Stimulated activated CD8-positive, alpha-beta memory T cell treated with anti-CD3 and anti-CD28 coated beads, Interleukin-4, amount 100 ng/mL, for 4 hours (primary cell): ENCODE measurements at places on chromosomes 4 and X.

- no peak for DNase-seq
These were observed 4.9 kb downstream of the CHRNA9 start for GRCh38 chr4:40340030-40340429.

DNA sequence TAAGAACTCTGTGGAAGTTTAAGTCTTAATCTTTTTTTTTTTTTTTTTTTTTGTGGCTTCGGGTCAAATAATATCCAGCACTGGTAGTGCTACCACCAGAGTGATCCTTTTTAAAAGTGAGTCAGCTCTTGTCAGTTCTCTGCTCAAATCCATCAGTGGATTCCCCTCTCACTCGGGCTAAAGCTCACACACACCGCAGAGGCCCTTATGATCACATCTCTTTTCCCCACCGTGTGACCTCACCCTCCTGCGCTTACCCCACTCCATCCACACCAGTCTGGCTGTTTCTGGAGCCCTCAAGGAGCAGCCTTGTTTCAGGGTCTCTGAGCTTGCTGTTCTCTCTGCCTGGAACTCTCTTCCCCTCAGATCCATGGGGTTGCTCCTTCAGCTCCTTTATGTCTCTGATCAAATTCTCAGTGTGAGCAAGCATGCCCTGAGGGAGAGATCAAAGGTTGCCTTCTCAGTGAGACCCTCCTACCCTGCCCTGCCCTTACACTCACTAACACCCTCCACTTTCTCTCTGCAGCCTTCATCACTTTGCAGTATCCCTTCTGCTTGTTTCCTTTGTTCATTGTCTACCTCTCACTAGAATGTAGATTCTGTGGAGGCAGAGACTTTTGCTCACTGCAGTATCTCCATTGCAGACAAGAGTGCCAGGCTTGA, 19.8 kb upstream of the BEND4 start:
- no peak for DNase-seq

- no peak for DNase-seq
These were observed 112.9 kb downstream of the FRYL start for GRCh38 chr4:48667148-48667547.

DNA sequence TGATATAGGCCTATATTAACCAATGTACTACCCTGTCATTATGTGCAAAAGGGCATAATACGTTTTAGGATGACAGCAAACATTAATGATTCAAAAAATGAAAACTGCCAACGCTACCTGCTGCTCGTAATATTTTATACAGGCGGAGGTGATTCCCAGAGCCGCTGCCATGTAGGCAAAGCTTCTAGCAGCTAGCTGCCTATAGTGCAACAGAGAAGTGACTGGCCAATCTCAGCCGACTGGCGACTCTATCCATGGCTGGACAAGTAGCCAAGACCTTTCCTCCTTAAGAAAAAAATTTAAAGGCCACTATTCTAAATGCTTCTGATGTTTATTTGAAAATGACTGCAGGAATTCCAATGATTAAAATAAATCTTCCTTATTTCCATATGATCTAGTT, 1.9 kb downstream of the PPARGC1A start:
- DNase-seq, result no peak

DNA sequence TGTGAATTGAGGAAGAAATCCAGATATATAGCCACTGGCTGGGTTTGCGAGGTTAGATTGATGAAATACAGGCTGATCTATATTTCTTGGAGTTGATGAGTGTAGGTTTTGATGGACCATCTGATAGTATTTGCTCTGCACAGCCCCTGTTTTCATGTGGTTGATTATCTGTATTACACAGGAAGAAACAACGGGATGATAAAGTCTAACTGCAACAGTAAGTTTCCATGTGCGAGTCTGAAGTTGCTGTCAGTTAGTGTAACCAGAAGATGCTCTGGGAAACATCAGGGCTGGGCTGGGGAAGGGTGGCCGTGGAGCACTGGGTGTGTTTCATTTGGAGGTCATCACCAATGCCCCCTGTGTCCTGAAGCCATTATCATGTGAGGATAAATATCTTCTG, 148.4 kb upstream of the SFRP2 start:
- no peak for DNase-seq

DNA sequence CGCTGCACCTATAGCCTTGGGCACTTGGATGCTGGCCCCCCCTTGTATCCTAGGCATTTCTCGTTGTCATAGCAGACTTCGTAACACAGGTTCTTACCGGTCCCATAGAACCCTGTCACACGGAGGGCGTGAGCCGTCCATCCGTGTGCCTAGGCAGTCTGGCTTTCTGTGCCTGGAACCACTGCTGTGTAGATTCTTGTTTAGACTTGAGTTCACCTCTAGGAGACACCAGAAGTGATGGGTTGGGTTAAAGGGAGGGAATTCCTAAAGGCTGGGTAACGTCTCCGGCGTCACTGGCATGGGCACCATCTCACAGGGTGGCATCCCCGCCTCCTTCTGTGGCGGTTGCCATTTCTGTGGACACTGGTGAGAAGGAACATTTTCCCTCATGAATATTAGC, 13.5 kb upstream of the NKX1-1 start:
- no peak for DNase-seq

GRCh38 chr4:148159793-148160192, 282.4 kb downstream of the NR3C2 start:
- DNase-seq, result no peak

GRCh38 chr4:101993002-101993841, 202.7 kb downstream of the BANK1 start:
- no peak for DNase-seq

GRCh38 chr4:113145519-113146291, 96.3 kb downstream of the ANK2 start:
- no peak for DNase-seq

DNA sequence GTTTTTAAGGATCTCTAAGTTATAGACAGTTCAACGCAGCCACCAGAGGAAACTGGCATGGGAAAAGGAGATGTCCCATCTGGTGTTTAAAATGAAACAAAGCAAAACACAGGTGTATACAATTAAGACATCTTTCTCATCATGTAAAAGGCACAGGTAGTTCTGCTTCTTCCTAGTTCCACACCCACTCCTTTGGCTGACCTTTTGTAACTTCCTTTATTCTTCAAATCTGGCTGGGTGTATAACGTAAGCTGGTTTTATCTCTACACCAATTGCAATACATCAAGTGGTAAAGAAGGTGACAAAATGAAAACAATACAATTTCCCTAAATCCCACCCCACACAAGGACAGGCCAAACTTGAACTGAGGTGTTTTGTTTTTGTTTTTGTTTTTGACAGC, 27.3 kb upstream of the FBXW7 start:
- no peak for DNase-seq

DNA sequence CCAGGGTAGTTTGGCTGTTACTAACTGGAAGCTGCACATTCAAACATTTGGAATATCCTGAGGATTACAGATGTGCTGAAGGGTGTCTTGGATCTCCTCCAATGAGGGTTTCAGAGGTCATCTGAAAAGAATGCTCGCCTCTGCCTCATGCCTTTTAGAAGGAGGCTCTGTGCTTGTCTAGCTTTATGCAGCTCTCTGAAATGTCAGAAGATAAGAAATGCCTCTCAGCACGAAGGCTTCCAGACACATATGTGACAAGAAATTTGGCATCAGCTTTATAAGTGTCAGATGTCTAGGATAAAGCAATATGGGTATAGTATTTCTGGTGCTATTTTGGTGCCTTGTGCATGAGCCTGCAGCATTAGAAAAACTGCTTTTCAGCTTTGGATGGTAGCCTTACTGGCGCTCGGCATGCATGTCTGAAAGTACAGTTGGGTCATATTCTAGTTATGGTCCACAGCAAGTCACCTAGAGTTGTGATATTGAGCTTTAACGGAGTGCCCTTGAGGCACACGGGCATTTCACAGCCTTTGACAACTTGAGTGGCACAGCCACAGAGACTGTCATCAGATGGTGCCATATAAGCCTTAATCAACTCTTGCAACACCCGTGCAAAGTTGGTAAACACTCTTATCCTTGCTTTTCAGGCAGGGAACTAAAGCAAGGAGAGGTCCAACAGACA, 70.8 kb upstream of the PGRMC2 start:
- no peak for DNase-seq

DNA sequence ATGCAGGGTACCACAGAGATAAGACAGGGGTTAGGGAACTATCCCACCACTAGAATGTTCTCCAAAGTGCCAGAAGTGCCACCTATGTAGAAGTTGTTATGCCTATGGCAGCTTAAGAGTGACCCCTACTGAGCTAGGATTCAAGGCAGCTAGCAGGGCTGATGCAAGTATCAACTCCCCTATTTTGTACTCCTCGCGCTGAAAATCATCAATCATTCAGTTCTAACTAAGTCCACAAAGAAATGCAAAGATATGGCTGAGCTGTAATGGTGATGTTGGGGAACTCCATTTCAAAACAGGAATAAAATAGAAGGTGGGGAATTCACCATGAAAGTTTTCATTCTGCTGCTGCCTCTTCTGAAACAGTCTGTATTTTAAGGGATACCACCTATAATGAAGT, 13.8 kb downstream of the ACSL4 start:
- DNase-seq, result no peak

- no peak for DNase-seq
These were observed 14.7 kb upstream of the KLHL8 start for GRCh38 chr4:87235020-87235671.

DNA sequence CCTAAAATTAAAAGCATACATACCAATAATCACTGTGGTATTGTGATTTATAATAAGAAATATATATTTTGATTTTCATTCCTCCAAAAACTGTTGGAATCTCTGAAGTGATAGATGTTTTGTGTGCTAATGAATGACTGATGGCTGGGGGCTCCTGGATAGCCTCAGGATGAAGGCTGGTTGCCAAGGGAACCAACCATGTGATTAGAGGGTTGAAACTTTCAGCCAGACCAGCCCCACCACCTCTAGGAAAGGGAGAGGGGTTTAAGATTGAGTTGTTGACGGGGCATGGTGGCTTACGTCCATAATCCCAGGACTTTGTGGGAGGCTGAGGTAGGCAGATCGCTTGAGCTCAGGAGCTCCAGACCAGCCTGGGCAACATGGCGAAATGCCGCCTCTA, 34.0 kb downstream of the HS6ST2 start:
- DNase-seq, result no peak

DNA sequence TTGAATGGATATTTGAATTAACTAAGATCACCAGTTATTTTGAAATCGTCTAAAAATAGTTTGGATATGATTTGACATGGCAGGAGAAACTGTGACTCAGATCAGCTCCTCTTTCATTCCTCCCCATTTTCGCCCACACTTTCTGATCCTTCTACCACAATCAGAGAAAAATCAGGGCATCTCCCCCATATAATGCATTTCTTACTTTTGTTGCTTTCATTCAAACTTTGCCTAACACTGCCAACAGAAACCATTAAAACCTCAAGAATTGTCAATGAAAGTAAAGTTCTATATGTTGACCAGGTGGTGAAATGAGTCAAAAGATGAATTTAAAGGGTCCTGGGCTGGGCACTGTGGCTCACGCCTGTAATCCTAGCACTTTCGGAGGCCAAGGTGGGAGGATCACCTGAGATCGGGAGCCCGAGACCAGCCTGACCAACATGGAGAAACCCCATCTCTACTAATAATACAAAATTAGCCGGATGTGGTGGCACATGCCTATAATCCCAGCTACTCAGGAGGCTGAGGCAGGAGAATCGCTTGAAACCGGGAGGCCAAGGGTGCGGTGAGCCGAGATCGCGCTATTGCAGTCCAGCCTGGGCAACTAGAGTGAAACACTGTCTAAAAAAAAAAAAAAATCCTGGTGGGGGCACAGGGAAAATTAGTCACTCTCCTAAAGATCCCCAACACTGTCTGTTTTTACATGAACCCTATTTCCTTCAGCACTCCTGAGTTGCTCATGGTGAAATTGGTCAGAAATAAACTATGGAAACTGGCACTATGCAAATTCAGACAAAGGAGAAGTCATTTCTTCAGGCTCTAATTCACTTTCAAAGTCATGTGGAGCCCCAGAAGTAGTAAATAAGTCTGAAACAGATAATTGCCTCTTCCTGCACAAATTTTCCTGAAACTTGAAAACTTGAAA, 122.8 kb upstream of the NOCT start:
- no peak for DNase-seq

GRCh38 chrX:124791492-124792095, 445.2 kb downstream of the SH2D1A start:
- no peak for DNase-seq

DNA sequence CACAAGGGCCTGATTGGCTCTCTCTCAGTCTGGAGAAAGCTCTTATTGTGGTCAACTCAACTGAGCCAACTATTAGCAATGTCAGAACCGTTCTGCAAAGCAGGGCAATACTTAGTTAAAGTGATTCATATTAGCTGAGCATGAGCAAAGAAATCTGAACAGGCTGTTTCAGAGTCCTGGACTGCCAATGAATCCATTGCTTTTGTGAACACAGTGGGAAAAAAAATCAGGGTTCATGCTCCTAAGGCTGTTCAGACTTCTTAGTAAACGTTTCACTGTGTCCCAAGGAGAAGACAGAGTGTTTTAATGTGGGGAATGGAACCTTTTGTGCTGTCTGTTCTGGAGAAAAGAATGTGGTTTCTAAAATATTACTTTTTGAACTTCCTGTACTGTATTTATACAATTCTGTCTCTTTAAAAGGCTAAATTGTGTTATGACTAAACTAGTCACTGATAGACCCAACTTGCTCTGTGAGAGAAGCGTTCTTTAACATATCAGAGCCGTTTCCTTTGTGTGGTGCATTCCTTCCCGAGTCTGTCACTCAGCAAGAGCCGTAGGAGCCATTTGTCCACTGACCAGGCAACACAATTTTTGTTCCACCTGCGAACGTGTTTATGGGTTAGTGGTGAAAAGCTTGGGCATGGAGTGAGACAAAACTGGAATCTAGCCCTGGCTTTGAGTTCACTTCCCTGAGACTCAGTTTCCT, 366.1 kb downstream of the FBXO8 start:
- DNase-seq, result no peak

DNA sequence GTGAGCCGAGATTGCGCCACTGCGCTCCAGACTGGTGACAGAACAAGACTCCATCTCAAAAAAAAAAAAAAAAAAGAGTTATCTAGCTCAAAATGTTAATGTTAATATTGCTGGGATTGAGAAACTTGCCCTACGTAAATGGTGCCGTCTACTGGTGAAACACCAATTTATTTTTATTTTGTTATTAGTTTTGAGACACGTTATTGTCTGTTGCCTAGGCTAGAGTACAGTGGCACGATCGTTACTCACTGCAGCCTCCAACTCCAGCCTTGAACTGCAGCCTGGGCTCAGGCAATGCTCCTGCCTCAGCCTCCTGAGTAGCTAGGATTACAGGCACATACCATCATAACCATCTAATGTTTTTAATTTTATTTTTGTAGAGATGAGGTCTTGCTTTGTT, 262.8 kb downstream of the BMPR1B start:
- DNase-seq, result no peak

GRCh38 chr4:75686346-75686745, 13.1 kb upstream of the G3BP2 start:
- no peak for DNase-seq

- DNase-seq, result no peak
These were observed 734 bp downstream of the STOX2 start for GRCh38 chr4:183905593-183906488.

DNA sequence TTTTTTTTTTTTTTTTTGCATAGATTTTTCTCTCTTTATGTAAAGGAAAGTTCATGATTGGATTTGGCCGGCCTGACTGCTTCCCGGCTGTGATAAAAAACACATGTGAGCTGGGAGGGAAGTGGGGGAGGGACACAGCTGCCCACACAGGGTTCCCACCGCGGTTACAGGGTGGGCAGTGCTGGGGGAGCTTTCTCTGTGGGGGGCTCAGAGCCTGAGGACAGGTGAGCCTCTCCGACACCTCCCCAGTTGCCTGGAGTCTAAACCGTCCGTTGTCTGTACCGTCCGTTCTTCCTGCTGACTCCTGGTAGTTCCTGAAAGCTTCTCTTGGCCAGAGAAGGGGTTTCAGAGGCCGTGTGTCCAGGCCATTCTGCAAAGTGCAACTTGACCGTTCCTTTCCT, 21.8 kb downstream of the SHOX start:
- DNase-seq, result no peak

- DNase-seq, result no peak
These were observed 57.4 kb downstream of the CCSER1 start for GRCh38 chr4:90184560-90184959.
